ENCODE measurements at places on chromosomes 1 and 21.

- no peak for DNase-seq
These were observed 4.1 kb downstream of the TFF1 start for GRCh38 chr21:42362198-42362597.

- no peak for DNase-seq
These were observed 1.6 kb upstream of the IFNGR2 start for GRCh38 chr21:33401630-33401992.

DNA sequence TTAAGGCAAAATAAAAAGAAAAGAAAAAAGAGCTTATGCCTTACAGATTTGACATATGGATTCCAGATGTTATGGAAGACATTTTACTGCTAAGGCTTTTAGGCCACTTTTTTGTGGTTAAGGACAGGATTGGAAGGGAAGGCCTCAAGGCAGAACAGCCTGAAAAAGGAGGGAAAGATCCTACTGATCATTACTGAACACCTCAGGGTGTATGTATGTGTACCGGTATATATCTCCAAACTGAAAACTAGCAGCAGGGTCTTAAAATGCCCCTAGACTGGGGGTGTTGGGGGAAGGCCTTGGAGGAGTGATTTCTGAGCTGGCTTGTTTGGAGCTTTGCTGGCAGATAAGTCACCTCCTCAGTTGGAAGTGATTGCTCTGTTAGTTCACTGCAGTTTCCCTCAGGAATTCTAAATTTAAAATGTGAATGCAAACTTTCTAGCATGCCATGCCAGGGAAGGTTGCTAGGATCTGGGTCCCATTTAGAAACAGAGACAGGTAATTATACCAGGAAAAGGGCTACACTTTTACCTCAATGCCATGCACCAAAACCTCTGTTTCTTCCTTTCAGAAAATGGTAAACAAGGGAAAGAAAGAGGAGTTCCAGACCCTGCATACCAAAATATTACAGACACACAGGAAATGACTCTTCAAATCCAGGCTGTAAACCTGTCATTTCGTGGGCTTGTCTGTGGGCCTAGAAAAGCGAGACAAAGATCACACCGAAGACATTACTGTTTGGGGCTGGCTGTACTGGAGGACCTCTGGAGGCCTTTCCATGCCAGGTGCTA lies 15.0 kb downstream of the C1orf52 start:
- no peak for DNase-seq

GRCh38 chr1:17309426-17310067 lies 1.6 kb downstream of the PADI4 start:
- DNase-seq: no peak

GRCh38 chr1:149888247-149888998 lies 10.9 kb upstream of the BOLA1 start:
- peak; percentile 78 for DNase-seq

- no peak for DNase-seq
These were observed 24.5 kb downstream of the SPOCD1 start for GRCh38 chr1:31791131-31791858.

DNA sequence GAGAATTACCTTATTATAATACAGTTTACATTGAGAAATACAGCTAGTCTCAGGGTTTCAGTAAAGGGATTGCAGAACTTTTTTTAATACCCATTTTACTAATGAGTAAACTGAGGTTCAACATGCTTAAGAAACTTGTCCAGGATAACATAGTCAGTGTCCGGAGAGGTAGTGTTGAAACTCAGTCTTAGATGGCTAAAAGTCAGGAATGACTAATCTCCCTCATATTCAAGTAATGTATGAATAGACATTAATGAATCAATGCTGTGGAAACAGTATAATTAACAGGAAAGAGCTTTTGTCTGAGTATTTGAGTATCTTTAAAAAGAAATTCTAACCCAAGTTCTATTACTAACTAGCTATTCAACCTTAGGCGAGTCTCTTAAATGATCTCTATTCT lies 397.6 kb downstream of the PLA2G4A start:
- DNase-seq: no peak

DNA sequence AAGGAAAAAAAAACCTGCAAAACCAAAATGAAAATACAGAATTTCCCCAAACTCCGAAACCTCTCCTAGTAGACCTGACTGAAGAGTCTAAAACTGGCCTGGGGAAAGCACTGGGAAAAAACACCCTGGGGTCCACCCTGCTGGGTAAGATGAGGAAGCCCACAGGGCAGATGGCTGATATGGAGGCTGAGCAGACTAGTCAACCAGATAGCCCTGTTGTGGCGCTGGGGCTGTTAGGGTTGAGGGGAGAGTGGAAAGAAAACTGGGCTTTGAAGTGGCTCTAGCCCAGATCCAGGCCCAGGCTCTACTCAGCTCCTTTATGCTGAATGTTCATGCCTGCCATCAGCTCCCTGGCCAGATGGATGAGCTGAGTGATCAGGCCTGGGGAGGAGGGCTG lies 6.8 kb upstream of the SLAMF1 start:
- no peak for DNase-seq

- no peak for DNase-seq
These were observed 189.0 kb downstream of the URB2 start for GRCh38 chr1:229815076-229815475.

DNA sequence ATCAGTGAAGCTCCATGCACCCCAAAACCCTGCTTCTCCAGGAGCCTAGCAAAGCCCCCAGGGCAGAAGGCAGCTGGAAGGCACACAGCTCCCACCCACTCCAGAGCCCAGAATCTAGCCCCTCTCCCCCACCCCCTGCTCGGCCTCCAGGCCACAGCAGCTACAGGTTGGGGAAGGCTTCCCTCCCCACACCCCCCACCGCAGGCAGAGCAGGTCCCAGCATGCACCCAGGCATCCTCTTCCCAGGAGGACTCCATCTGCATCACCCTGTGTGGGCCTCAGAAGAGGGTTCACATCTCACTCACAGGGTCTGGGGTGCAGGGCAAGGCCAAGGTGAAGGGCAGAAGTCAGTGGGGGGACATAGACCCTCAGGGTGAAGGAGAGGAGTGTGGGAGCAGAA lies 719 bp downstream of the S100A14 start:
- DNase-seq: no peak

- DNase-seq: no peak
These were observed 3.9 kb upstream of the P3R3URF start for GRCh38 chr1:46180082-46180616.

DNA sequence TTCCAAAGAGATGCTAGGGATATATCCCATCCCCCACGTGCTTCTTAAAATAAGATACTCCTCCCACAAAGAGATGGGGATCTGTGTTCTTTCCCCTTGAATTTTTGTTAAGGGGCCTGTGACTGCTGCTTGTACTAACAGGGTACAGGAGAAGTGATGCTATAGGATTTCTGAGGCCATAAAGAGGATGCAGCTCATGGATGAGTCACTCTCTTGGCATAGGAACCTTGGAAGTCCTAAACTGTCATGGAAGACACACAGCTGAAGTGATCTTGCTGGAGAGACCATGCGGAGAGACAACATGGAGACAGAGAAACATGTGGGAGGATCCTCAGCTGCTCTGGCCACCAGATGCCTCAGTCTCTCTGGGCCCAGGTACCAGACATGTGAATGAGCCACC lies 157.2 kb downstream of the S1PR1 start:
- DNase-seq: no peak
